CMK (cell line): ENCODE measurements at places on chromosomes 7 and 10.

- no peak for DNase-seq
These were observed 58.2 kb upstream of the NUPR2 start for GRCh38 chr7:56174346-56174874.

- DNase-seq = no peak
These were observed 699.4 kb upstream of the FZD8 start for GRCh38 chr10:36341471-36341870.

GRCh38 chr7:11436316-11436715, 395.7 kb downstream of the THSD7A start:
- DNase-seq = no peak

DNA sequence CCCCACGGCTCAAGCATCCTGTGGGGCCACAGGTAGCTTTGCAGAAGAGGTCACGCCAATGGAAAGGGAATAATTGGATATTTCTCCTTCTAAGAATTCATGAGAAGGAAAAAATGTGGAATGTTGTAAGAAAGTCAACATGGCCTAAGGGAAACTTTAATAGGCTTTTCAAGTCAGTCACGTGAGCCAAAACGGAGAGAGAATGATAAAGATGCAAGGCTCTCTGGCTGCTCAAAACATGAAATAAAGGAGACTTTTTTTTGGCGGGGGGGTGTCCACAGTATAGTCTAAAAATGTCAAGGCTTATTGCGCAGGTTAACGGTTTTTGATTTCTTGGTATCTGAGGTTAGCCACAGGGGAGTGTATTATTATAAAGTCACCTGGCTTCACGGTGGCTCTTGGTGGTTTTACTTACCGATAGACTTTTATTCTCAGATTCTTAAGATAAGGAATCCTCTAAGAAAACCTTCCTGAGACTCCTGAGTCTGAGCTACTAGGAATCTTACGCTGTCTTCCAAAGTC, 148.1 kb downstream of the ARHGAP21 start:
- DNase-seq = no peak

- DNase-seq = peak; percentile 1
These were observed 324.6 kb downstream of the ATRNL1 start for GRCh38 chr10:115417585-115418265.

GRCh38 chr10:43878386-43878785, 229.7 kb upstream of the ZNF32 start:
- DNase-seq = no peak

DNA sequence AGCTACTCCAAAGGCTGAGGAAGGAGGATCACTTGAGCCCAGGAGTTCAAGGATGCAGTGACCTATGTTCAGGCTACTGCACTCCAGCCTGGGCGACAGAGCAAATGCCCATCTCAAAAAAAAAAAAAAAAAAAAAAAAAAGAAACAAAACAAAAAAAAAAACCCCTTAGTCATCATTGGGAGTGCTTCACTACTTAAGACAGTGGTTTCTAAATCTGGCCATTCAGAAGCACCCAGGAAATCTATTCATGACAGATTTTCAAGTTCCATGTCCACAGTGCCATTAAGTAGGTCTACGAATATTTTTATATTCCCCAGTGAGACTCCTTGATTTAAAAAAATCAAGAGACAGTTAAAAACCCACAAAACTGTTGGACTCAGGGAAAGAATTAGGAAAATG, 182.9 kb downstream of the PIP4K2A start:
- DNase-seq = no peak

DNA sequence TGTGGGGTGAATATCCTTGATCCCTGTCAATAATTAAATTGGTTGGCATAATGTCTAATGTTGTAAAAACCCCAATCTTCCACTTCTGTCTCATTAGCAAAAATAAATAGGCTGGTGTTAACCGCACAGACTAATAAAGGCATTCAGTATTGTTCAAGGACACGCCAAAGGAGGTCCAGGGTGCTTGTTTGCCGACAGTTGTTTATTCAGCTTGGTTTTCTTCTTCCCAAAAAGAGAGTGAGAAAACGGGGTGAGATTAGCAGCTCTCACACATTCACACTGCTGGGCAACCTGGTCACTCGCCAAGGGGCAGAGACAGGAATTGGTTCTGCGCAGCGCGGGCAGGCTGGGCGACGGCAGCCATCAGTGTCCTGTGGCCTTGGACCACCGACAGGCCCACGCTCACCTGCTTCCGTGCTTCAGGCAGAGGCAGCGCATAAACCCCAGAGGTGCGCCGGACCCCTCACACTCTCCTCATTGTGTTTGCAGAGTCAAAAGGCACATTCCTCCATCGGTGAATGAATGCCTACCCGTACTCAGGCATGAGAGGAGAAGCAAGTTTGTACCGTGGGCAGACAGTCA, 26.2 kb upstream of the LMBR1 start:
- no peak for DNase-seq

GRCh38 chr10:103145860-103146466, 47.1 kb downstream of the NT5C2 start:
- no peak for DNase-seq

GRCh38 chr10:32981760-32982159, 23.7 kb upstream of the ITGB1 start:
- DNase-seq = no peak
